ENCODE measurements at places on chromosomes 2 and 18.

GRCh38 chr2:173568054-173568453, 213.4 kb downstream of the CDCA7 start:
- DNase-seq: no peak

DNA sequence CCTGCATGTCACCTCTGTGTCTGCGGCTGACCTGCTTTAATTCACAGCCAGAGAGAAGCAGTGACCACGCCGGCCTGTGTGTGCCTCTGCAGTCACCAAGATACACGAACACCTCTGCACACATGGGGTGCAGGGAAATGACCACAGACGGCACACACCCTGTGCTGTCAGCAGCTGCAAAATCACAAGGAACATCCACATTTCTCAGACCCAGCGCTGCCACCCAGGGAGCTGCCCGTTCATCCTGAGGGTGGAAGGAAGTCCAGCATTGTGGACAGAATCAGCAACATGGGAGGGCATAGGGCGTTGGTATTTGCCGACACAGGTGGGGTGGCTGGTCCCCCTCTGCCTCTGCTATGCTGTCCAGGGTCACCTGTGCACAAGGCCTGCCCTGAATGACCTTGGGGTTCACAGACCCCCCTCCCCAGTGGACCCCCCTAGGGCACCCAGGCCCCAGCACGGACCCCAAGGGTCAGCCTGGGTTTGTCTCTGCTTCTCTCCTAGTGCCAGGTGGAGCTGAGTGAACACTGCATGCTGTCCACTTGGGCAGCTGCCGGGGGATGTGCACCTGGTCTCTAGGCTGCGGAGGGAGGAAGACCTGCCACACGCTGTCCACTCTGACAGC, 107.4 kb downstream of the PXDN start:
- no peak for DNase-seq

DNA sequence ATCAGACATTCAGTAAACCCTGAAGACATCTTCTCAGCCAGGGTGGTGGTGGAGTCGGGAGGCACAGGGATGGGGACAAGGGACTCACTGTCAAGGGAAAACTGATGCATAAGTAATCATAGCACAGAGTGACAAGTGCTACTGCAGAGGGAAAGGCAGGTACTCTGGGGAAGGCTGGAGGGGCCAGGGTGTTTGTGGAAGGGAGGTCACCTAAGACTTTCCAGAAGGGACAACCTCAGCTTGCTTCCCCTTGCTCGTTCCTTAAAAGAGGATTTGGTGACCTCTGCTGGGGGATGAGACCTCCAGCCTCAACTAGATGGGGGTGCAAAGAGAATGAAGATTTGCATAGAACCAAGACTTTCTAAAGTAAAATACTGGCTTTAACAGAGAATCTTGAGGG, 99.5 kb downstream of the SLC4A3 start:
- no peak for DNase-seq

GRCh38 chr2:122077114-122077513, 321.7 kb downstream of the TSN start:
- DNase-seq: no peak

- DNase-seq: no peak
Measured at GRCh38 chr2:48248251-48248933, 281.6 kb upstream of the STON1 start.

- DNase-seq: no peak
Measured at GRCh38 chr2:10983711-10984110, 72.0 kb downstream of the KCNF1 start.

GRCh38 chr2:231597014-231597611, 4.4 kb downstream of the TEX44 start:
- DNase-seq: no peak

DNA sequence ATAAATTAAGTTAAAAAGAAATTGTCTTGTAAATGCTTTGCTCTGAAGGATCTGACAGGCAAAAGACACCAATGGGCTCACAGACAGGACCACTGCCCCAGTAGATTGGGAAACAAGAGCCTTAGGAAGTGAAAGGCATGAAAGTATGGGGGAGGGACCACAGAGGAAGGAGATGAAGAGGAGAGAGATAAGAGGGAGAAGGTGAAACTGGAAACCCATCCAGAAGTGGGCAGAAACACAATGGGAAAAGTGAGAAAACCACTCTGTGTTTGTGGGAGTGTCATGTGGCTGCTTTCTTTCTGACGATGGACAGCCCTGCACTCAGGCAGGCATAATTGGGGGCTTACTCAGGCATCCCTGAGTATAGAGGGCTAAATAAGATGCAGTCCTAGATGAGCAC, 101.5 kb upstream of the STON1 start:
- DNase-seq: no peak

DNA sequence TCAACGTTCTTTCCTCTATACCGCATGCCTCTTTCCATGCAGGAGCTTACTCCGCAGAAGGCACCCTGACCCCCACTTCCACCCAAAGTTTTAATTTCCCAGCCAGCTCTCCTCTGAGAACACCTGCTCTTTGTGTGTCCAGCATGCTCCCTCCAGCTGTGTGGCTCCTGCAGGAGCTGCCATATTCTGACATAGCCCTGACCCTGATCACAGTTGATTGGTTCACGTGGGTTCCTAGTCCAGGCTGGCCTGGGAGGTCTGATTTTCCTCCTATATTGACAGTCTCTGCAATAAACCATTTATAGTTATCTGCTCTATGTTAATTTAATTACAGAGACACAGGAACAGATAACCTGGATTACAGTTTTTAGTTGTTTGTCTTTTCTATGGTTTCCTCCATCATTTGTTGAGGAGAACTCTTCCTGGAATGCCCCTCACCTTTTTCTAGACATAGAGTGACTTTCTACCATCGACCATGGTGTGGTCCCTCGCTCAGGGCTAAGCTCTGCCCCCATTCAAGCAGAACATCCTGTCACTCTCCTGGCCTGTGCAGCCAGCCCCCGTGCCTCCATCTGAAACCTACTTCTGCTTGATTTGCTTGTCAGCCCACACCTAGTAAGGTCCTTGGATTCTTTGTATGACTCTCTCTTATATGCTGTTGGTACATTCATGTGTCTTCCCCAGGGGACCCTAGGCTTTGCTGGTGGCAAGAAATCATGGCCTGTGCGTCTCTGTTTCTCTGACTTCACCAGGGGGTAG, 231.5 kb downstream of the LPIN1 start:
- DNase-seq: no peak

Measured in activated naive CD4-positive, alpha-beta T cell (primary cell).